Foreskin melanocyte (primary cell): ENCODE measurements at places on chromosomes 1 and 21.

GRCh38 chr1:156336242-156336641 lies 1.9 kb downstream of the CCT3 start:
- no peak for DNase-seq

GRCh38 chr1:148353461-148354283 lies 129.4 kb downstream of the PPIAL4G start:
- no peak for DNase-seq

GRCh38 chr1:51976846-51977602 lies 13.5 kb downstream of the RAB3B start:
- no peak for DNase-seq

- no peak for DNase-seq
These were observed 858 bp downstream of the BRINP3 start for GRCh38 chr1:190476806-190477205.

GRCh38 chr1:218852527-218852926 lies 321.2 kb upstream of the LYPLAL1 start:
- DNase-seq, result no peak

GRCh38 chr1:204524986-204525385 lies 8.8 kb downstream of the MDM4 start:
- DNase-seq, result no peak

- DNase-seq, result no peak
These were observed 20.8 kb upstream of the EPB41 start for GRCh38 chr1:28893403-28894102.

DNA sequence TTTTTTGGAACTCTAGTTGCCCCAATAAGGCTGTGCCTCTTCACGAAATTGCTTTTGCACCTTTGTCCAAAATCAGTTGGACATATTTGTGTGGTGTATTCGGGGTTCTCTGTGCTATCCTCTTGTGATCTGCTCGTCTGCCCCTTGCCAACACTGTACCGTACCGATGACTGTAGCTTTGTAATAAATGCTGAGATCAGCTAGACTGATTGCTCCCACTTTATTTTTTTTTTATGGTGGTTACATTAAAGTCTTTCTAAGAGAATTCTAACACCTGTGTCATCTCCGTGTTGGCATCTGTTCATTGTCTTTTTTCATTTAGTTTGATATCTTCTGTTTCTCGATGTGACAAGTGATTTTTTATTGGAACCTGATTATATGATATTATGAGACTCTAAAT lies 94.1 kb downstream of the ADARB1 start:
- no peak for DNase-seq

DNA sequence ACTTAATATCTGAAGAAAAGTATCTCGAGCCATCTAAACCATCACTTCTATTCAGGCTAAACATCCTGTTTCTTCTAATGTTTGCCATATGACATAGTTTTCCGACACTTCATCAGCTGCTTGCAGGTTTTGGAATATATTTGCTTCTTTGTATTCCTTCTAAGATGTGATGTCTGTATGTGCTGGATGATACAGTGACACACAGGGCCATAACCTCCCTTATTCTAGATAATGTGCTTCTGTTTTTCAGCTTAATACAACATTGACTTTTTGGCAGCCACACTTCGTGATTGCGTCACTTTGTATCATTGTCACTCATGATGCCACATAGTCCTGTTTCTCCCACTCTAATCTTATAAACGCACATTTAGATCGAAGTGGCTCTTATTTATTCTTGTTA lies 156.3 kb downstream of the CRB1 start:
- DNase-seq, result no peak

DNA sequence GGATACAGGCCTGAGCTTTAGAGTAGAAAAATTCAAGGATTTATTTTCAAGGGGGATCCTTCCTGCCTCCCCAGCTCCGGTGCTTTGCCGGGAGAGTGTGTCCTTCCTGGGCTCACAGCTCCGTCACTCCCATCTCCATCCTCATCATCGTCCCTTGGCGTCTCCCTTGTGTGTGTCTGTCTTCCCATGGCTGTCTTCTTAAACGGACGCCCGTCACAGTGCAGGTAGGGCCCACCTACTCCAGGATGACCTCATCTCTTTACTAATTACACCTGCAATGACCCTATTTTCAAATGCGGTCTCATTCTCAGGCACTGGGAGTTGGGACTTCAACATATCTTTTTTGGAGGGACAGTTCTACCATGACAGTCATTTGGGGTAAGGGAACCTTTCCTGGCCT lies 320.3 kb upstream of the C1orf174 start:
- no peak for DNase-seq

DNA sequence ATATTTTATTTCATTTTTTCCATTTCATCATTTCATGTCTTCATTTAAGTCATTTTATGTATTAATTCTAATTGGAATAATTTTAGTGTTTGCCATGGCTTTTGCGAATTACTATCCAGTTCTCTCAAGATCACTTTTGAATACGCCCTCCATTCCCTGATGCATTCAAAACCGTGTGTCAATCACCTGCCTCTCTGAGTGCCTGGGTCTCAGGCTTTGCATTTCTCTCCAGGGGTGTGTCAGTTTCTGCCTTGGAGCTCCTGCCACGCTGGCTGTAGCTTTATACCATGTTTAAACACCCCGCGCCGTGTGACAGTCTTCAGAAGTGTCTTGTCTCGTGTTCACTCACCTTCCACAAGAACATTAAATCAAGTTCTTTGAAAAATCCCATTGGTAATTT lies 7.4 kb upstream of the DNMT3L start:
- no peak for DNase-seq

GRCh38 chr1:220371324-220371723 lies 99.1 kb upstream of the RAB3GAP2 start:
- DNase-seq, result no peak

DNA sequence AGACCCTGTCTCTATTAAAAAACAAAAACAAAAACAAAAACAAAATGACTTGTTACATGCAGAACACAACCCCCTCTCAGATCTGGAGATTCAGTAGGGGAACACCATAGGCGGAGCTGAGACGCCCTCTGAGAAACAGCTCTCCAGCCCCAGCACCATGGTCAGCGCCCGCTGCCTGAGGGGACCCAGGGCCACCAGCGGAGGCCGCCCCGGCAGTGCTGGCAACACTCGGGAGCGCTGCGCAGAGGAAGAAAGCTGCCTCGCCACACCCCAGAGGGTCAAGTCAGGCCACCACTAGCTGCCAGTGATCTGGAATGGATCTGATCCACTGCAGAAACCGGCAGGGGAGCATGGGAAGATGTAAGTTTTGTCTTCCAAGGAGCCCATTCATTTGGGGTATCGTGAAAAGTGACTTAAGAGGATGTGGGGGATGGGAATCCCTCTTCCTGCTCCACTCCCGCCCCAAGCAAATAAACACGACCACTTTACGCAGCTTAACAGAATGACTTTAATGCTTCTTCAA lies 3.1 kb downstream of the ACTA1 start:
- no peak for DNase-seq

DNA sequence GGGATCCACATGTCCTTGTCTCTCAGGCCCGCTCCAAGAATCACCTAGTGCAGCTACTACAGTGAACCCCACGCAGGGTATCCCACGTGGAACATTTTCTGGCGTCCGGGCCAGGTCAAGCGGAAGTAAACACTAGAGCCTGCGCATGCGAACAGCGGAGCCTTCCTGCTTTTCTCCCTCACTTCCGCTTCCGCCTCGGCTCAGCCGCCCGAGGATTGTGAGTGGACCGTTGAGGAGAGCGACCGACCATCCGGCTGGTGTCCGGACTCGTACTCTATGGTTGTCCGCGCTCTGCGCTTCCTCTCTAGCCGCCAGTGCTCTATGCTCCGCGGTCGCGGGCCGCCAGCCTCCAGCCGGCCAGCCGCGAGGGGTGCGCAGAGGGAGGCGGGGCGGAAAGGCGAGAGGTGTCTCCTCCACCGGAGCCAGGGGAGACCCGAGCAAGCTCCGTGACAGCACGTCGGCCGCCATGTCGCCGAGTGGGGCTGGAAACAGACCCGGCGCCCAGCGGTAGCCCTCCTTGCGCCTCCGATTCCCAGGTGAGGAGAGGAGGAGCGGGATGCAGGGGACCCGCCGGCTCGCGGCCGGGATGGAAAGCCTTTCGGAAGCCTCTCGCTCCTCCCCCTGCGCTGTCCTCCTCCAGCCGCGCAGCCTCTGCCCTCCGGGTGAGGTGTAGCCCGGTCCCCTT lies at the start of the genes CNST and TFB2M:
CNST (plus strand) TSS at position 329 of the 685 bp plus-strand sequence. CDS start 25,107 bp downstream, outside the sequence.
TFB2M (minus strand) TSS at position 134 of the 685 bp plus-strand sequence; CDS start at position 11, 123 bp downstream.
- DNase-seq, result peak; percentile 99

GRCh38 chr1:21337928-21338572 lies 47.8 kb upstream of the ECE1 start:
- no peak for DNase-seq

- DNase-seq, result no peak
These were observed 43.9 kb upstream of the ITPKB start for GRCh38 chr1:226782845-226783601.

DNA sequence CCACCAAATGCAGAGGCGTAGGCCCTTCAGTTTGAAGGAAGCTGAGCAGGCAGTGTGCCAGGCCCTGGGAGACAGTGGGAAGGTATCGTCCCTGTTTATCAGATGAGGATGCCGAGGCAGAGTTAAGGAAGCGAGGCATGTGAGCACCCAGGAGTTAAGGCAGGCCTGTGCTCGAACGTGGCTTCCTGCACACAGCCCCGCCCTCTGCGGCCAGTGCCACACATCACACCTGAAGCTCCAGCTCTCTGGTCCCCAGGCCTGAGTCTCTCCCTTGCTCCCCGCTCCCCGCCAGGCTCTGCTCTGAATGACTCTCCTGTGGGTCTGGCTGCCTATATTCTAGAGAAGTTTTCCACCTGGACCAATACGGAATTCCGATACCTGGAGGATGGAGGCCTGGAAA lies 32.1 kb downstream of the EPHX1 start:
- DNase-seq, result no peak

DNA sequence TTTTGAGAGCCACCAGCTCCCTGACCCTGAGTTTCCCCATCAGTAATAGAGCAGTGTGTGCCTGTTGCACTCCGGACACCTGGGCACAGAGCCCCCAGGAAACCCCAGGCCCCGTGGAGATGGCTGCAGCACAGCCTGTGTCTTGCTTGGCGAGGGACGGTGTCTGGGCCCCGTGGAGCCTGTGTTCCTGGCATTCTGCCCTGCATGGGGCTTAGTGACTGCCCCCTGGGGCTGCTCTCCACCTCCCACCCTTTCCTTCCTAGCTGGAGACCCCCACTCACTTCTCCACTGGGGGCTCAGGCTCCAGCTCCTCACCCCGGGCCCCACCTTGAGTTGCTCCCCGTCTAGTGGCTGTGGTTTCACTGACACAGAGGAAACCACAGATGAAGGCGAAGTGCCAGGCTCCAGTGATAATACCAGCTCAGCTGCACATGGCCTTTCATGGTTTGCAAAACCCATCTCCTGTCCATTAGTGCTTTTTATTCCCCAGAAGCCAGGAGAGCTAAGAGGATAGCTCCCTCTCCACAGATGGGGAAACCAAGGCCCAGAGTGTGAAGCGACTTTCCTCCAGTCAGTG lies 39.4 kb downstream of the DMRTB1 start:
- no peak for DNase-seq

- no peak for DNase-seq
These were observed 5.7 kb downstream of the QSOX1 start for GRCh38 chr1:180160357-180160756.

GRCh38 chr1:245046315-245046714 lies 108.5 kb upstream of the KIF26B start:
- no peak for DNase-seq

GRCh38 chr1:69673321-69673720 lies 105.6 kb downstream of the LRRC7 start:
- DNase-seq, result no peak
